ENCODE measurements at places on chromosomes 1 and 21. TPM values are rescaled to one million over a fixed set of nuclear protein-coding genes. Genes with fewer than 3 reads are reported as not detected.

GRCh38 chr1:25501235-25502058, 42.0 kb upstream of the LDLRAP1 start:
- H3K4me1 ChIP-seq: no peaks in the 10 kb centered on the region
- peaks cover 27% of the 10 kb centered on the region for H3K36me3 ChIP-seq
- no peak overlapping the region for H3K4me3 ChIP-seq
- no peak overlapping the region for H3K27ac ChIP-seq
- H3K27me3 ChIP-seq: no peaks in the 10 kb centered on the region

DNA sequence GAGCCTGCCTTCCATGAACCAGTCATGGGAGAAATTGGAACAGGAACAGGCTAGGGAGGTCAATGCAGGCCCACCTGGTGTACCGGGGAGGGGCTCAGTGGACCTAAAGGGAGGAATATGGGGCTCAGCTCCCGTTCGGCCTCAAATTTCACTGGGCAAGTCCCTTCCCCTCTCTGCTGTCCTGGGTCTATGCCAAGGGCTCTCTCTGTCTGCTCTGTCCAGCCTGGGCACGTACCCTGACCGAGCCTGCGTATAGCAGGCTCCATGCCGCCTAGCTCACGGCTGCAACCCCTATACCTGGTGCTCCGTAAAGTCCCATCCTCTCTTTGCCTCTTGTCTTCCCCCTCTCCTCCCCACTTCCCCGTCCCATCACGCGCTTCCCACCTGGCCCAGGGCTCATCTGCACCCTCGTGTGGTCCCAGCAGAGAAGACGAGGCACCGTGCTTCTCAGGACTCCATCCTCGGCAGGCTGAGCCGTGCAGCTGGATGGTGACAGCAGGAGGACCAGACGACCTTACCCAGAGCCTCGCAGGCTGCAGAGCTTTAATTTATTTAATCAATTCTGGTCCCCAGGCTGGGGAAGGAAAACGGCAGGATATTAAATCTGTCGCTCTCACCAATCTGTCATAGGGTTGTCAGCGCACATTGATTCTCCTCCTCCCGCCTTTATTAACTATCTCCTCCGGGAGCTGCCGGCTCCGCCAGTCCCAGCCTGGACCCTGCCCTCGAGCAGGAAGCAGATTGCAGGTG, 25.0 kb upstream of the DISP3 start:
- no peaks in the 10 kb centered on the region for H3K27me3 ChIP-seq
- H3K27ac ChIP-seq: no peak overlapping the region
- no peaks in the 10 kb centered on the region for H3K4me1 ChIP-seq

DNA sequence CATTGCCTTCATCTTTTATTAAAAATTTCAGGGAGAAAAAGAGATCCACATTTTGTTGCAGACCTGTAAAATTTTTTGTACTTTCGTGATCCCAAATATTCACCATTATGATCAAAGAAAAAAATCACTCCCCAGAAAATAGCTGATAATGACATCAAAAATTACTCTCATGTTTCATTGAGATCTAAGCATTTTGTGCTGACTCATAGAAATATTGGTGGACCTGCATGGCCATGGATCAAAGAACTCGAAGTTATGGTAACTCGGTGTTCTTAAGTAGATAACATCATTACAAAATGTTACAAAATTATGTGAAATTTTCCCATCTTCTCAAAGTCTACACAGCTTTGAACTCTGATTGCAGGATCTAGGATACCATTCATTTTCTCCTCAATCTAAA, 135.8 kb downstream of the PTGER3 start:
- H3K27ac ChIP-seq: no peak overlapping the region
- H3K4me3 ChIP-seq: no peak overlapping the region
- peaks cover 19% of the 10 kb centered on the region for H3K4me1 ChIP-seq
- no peaks in the 10 kb centered on the region for H3K36me3 ChIP-seq

- H3K36me3 ChIP-seq: no peaks in the 10 kb centered on the region
- no peaks in the 10 kb centered on the region for H3K4me1 ChIP-seq
- H3K4me3 ChIP-seq: no peak overlapping the region
- DNase-seq: no peak
- H3K27me3 ChIP-seq: no peaks in the 10 kb centered on the region
Observed at GRCh38 chr1:1048765-1049164, 25.3 kb downstream of the RNF223 start.

- H3K27ac ChIP-seq: no peak overlapping the region
- H3K4me3 ChIP-seq: no peak overlapping the region
- no peak for DNase-seq
- no peaks in the 10 kb centered on the region for H3K4me1 ChIP-seq
Observed at GRCh38 chr1:5911871-5912271, 80.4 kb downstream of the NPHP4 start.

DNA sequence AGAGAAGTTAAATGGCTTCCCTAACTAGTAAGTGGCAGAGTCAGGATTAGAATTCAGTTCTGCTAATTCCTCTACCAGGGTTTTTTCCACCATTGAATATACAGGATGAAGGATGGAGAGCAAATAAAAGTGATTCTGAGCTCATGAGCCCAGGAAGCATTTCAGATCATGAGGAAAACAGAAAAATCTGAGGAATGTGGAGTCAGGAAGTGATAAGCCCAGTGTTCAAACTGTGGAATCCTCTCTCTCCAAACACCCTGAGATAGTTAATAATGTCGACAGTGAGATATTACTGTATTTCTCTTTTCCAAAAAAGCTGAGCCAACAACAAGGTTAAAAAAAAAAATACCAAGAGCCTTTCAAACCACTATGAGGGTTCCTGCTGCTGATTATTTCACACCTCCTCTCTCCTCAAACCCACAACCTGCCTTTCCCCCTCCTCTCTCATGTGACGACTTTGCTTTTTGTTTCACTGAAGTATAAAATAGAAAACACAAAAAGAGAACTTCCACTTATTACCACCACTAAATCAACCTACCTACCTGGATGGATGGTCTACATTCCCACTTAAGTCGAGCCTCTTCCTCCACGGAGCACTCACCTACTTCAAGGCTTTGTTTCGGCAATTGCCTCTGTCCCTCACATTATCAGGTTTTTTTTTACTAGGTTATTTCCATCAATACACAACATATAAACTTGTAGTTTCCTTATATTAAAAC, 8.9 kb downstream of the SLAMF1 start:
- no peaks in the 10 kb centered on the region for H3K36me3 ChIP-seq
- H3K4me1 ChIP-seq: peaks cover 54% of the 10 kb centered on the region
- DNase-seq: peak; percentile 87
- H3K27me3 ChIP-seq: no peaks in the 10 kb centered on the region
- no peak overlapping the region for H3K4me3 ChIP-seq

The OR6N1 gene
- 4.0 TPM for total RNA-seq
